CD4-positive, alpha-beta T cell treated with Interleukin-4 for 1 hour (primary cell): ENCODE measurements at places on chromosomes 12 and 14.

GRCh38 chr12:125143491-125143890, 78.3 kb downstream of the AACS start:
- no peak for DNase-seq

GRCh38 chr12:89307474-89308253, 44.6 kb downstream of the DUSP6 start:
- no peak for DNase-seq

DNA sequence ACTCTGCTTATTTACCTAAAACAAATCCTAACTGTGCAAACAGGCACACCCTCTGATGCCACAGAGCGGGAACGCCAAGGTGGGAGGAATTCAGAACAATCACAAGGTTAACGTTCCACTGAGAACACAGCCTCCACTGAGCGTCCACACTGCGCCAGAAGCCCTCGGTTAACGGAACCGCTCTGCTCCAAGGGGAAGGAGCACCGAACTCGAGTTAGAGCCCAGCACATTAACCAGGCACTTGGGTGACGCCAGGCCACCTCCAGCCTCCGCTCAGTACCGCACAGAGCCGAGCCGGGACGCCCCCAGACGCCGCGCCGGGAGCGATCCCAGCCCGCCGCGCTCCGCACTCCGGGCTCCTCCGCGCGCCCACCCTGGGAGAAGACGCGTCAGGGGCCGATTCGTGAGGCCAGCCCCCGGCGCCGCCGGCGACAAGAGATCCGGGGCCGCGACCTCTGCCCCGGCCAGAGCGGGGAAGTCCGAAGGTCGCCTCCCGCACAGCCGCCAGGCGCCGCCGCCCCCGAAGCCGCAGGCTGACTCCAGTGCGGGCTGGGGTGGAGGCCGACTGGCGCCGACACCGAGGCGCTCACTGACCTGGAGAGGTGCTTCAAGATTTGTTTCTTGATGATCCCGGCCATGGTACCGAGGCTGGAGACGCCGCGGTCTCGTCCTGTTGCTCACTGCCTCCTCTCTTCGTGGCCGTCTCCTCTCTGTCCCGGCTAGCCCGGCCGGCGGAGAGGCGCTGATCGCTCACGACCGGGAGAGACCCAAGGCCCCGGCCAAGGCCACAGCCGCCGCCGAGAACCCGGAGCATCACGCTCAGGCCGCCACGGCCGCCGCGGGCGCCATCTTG, 450 bp downstream of the BLTP3B start:
- DNase-seq = peak; percentile 32

- no peak for DNase-seq
Measured at GRCh38 chr12:19382111-19382526, 57.2 kb upstream of the AEBP2 start.

DNA sequence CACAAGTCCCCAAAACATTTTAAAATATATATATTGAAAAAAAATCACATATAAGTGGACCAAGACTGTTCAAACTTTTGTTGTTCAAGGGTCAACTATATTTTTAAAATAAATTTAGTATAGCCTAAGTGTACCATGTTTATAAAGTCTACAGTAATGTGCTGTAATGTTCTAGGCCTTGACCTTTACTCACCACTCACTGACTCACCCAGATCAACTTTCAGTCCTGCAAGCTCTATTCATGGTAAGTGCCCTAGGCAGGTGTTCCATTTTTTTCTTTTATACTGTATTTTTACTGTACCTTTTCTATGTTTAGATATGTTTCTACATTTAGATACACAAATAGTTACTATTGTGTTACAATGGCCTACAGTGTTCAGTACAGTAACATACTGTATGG, 23.4 kb upstream of the TMTC1 start:
- no peak for DNase-seq

DNA sequence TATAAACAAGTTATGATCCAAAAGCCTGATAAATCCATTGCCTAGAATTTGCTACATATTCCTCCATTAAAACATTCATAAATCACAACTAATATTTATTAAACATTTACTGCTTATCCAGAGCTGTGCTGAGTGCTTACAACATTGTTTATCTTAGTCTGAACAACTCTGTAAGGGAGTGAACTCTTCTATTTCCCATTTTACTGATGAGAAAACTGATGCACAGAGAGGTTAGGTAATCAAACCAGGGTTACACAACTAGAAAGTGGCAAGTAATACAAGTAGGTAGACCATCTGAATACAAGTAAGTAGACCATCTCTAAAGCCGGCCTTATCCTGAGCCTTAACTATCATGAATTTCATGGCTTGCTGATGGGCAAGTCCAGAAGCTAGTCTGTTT, 39.5 kb downstream of the WASHC3 start:
- DNase-seq = no peak

DNA sequence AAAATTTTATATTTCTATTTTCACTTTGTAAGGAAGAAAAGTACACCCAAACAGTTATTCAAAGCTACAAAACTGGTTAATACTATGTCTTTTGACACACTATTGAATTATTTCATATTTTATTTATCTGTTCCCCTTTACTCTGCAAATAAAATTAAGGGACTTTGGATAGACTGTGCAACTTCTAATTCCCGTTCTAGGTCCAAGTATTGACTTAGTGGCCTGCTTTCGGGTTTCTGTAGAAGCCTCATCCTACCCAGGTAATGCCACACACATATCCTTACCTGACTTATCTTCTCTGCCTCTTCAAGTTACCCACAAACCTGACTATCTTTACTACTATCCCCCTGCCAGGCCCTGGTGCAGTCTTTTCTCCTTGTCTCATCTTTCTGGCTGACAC, 156.3 kb upstream of the TMTC2 start:
- no peak for DNase-seq

DNA sequence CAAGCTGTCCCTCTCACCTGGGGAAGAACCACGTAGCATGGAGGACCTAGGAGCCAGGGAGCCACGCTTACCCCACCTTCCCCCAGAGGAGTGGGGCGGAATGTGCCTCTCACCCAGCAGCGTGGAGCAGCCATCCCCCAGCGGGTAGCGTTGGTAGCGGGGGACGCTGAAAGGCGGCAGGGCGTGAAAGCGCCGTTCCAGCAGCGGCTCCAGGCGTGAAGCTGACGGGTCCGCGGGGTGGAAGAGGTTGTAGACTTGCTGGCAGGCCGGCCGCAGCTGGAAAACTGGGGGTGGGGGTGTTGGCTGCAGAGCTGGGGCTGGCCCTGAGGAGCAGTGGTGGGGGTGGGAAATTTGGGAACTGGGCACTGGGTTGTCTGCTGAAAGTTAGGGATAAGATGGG, 11.9 kb downstream of the ARL6IP4 start:
- no peak for DNase-seq

- no peak for DNase-seq
Measured at GRCh38 chr12:90519285-90519684, 435.7 kb downstream of the CCER1 start.

- DNase-seq = no peak
Measured at GRCh38 chr12:110234331-110234751, 46.7 kb upstream of the ATP2A2 start.

DNA sequence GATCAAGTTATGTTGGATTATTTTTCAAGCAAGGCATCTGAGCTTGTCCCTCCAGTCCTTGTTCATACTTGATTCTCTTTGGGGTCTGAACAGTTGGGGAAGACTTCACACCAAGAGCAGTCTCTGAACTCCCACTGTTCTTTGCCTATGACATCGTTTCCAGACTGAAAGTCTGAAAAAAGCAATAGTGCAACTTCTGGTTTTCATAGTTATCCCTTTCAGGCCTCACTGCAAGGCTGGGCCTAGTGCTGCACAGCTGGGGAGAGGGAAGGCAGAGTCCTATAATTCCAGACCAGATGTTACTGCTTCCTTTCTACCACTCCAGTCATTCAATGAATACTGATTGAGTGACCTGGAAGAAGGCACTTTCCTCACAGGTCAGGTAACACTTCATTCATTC, 187.1 kb upstream of the CCND2 start:
- no peak for DNase-seq
